Stimulated activated CD4-positive, alpha-beta T cell treated with anti-CD3 and anti-CD28 coated beads, TNF-alpha, amount 100 ng/mL, for 24 hours (primary cell): ENCODE measurements at places on chromosomes 16 and 17.

GRCh38 chr17:63450551-63450950, 4.4 kb upstream of the CYB561 start:
- DNase-seq, result no peak

- no peak for DNase-seq
These were observed 113.1 kb downstream of the SNX29 start for GRCh38 chr16:12089492-12090150.

GRCh38 chr17:39169101-39169500, 3.1 kb upstream of the ARL5C start:
- DNase-seq, result no peak

GRCh38 chr17:56630202-56630601, 36.7 kb downstream of the NOG start:
- no peak for DNase-seq

GRCh38 chr17:63267846-63268245, 178.3 kb downstream of the CYB561 start:
- no peak for DNase-seq
